Mammary epithelial cell (primary cell): ENCODE measurements at places on chromosomes 5 and 9.

GRCh38 chr5:1497242-1497777 is 26.4 kb downstream of the LPCAT1 start:
- no peak for DNase-seq

- no peak for DNase-seq
Measured at GRCh38 chr5:32612134-32612888, 27.0 kb downstream of the SUB1 start.

DNA sequence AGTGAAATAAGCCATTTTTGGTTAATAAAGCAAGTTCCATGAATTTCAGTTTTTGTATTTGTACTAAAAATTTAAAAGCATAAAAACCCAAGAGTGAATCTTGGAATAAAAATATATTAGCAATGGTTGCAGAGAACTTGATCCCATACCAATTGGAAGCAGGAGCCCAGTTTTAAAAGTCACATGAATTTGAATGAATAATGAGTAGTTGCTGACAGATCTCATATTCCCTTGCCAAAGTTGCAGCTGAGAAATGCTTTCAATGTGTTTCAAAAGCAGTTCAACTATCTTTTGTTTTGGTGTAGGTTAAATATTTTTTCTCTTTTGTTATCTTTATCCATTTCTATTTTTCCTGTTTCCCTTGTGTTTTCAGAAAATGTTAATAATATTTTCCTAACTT is 818.6 kb downstream of the CDH18 start:
- DNase-seq, result no peak

DNA sequence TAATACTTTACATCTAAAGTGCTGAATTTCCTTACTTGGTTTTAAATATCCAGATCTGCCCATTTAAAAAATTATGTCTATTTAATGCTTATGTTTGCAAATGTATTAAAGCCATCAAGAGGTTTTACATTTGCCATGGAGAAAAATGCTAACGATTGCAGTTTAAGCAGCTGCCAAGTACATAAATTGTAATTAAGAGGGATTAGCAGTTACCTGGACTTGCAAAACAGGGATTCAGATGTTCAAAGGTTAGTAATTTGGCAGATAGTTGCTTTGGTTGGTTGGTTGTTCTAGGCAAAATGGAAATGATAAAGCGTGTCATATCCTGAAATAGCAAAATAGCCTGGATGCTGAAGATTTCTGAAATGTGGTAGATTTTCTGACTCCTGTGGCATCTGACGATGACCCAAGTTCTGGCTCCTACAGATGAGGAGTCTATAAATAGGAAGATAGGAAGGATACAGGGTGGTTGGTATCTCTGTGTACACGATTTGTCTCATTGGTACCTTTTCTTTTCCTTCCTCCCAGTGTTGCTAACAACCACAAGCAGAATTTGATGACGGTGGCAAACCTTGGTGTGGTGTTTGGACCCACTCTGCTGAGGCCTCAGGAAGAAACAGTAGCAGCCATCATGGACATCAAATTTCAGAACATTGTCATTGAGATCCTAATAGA is 282.9 kb downstream of the NR3C1 start:
- DNase-seq, result no peak

GRCh38 chr5:65010841-65011240 is 242.1 kb downstream of the CWC27 start:
- DNase-seq, result no peak

- DNase-seq, result no peak
Measured at GRCh38 chr5:123144096-123144495, 55.1 kb downstream of the PRDM6 start.

- DNase-seq, result no peak
Measured at GRCh38 chr5:179263391-179264052, 81.7 kb downstream of the ADAMTS2 start.

- no peak for DNase-seq
Measured at GRCh38 chr9:116379821-116380220, 226.2 kb downstream of the PAPPA start.
